ENCODE measurements at places on chromosomes 13 and 19. TPM values are rescaled to one million over a fixed set of nuclear protein-coding genes. Genes with fewer than 3 reads are reported as not detected.

Gene COQ8B
- total RNA-seq, result 15.2 TPM

Gene ZNF813
- 4.0 TPM for total RNA-seq

Gene ZNF470
- 3.1 TPM for total RNA-seq

Gene MIA
- not detected for total RNA-seq

Gene ZNF723
- not detected for total RNA-seq

Gene ATP4A
- not detected for total RNA-seq

Gene TMIGD2
- not detected for total RNA-seq

Gene EPSTI1
- total RNA-seq, result 1.7 TPM

Gene COL5A3
- total RNA-seq, result 2.4 TPM

Gene KIR2DL1
- total RNA-seq, result not detected

Gene DDX39A
- total RNA-seq, result 50.0 TPM

Gene PSG6
- total RNA-seq, result not detected

Gene SPART
- 77.8 TPM for total RNA-seq

Gene HNRNPL
- total RNA-seq, result 239 TPM

Gene ICAM4
- total RNA-seq, result 0.38 TPM

Gene CYSLTR2
- under 0.01 TPM for total RNA-seq

Gene ANGPTL8
- not detected for total RNA-seq

Gene TTC9B
- total RNA-seq, result not detected

Gene IL17D
- total RNA-seq, result 4.2 TPM

Gene NLRP9
- not detected for total RNA-seq

Gene RNU6-9
- total RNA-seq, result not detected

Gene FZR1
- total RNA-seq, result 42.4 TPM

Gene ZGLP1
- 0.27 TPM for total RNA-seq

Gene CPT1C
- 16.9 TPM for total RNA-seq

Gene LGALS14
- total RNA-seq, result not detected

Gene KLK4
- not detected for total RNA-seq

Gene CGB2
- 0.19 TPM for total RNA-seq

Gene GPR12
- total RNA-seq, result not detected

Gene DIAPH3
- total RNA-seq, result 9.1 TPM

Gene CYP4F3
- not detected for total RNA-seq

Gene ZNF878
- total RNA-seq, result 0.19 TPM

Gene ZNF729
- total RNA-seq, result not detected

Gene KLC3
- total RNA-seq, result 0.19 TPM

Gene LRFN3
- total RNA-seq, result 2.8 TPM

Gene LILRA1
- total RNA-seq, result not detected

Gene MCF2L
- total RNA-seq, result 0.09 TPM

Gene TIMM44
- total RNA-seq, result 58.5 TPM

Gene C2CD4C
- 0.38 TPM for total RNA-seq

Gene BCL3
- 7.0 TPM for total RNA-seq

Gene KLK13
- total RNA-seq, result not detected

Gene PEAK3
- not detected for total RNA-seq

Gene HIPK4
- under 0.01 TPM for total RNA-seq

Gene UHRF1
- total RNA-seq, result 30.8 TPM

Gene ZNF599
- 3.9 TPM for total RNA-seq

Gene PRODH2
- not detected for total RNA-seq

Gene ZNF416
- 3.8 TPM for total RNA-seq

Gene C1QTNF9B
- not detected for total RNA-seq

Gene MYPOP
- 1.1 TPM for total RNA-seq

Gene FBXO17
- total RNA-seq, result 14.8 TPM

Gene C19orf81
- 1.2 TPM for total RNA-seq

Measured in endothelial cell of coronary artery (primary cell).